Fibroblast of the aortic adventitia (primary cell): ENCODE measurements at places on chromosomes 4 and X.

DNA sequence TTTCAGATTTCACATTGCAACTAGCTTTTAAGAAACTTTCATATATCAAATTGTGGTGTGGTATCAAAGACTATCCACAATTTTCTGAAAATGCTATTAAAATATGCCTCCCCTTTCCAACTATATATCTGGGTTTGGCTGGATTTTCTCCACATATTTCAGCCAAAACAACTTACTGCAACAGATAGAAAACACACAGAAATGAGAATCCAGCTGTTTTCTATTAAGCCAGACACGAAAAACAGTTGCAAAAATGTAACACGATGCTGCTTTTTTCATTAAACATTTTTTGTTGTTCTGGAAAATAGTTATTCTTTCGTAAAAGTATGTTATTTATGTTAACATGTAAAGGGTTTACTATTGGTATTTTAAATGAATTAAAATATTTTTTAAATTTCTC lies 33.1 kb downstream of the DCTD start:
- peak; percentile 46 for DNase-seq

GRCh38 chrX:1582686-1583437 lies 8.5 kb upstream of the AKAP17A start:
- DNase-seq = no peak

- no peak for DNase-seq
These were observed 353.5 kb downstream of the ADGRL3 start for GRCh38 chr4:61553557-61554125.

GRCh38 chrX:128931071-128931470 lies 592.2 kb downstream of the SMARCA1 start:
- no peak for DNase-seq

GRCh38 chr4:45004326-45004725 lies 278.0 kb upstream of the GNPDA2 start:
- DNase-seq = no peak

DNA sequence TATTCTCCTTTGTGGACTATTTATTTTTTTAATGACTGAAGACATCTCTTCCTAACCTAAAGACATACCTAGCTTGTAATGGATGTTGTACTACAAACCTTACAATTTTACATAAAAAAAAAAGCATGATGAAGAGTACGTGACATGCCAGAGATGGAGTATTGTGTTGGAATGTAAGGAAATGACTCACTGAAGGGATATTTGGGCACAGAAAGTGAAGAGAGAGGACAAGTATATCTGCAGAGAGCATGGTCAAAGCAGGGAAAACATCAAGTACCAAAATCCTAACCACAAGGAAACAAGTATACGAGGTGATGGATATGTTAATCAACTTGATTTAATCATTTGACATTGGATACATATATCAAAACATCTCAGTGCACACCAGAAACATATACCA lies 1051.4 kb upstream of the PRKX start:
- no peak for DNase-seq

DNA sequence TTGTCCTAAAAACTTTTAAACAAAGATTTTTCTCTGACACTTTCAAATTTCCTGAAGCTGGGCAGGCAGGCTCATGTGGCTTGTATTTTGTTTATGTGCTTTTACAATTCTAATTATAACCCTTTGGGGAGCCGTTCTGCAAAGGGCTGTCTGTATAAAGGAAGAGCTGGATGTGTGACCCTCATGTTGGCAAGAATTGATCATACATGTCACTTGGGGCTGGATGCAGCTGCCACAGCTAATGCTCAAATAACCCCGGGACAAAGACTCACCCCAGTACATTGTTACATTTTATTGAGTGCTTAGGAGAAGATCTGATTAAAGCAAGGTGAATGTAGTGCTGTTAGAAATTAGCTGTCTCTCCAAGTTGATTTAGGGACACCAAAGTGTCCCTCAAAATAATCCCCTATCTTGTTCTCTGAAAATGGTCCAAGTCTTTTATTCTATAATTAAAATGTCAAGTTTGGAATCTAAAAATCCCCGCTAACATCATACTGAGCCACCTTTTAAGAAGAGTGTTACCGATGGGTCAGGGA lies 13.0 kb upstream of the DAPP1 start:
- no peak for DNase-seq

DNA sequence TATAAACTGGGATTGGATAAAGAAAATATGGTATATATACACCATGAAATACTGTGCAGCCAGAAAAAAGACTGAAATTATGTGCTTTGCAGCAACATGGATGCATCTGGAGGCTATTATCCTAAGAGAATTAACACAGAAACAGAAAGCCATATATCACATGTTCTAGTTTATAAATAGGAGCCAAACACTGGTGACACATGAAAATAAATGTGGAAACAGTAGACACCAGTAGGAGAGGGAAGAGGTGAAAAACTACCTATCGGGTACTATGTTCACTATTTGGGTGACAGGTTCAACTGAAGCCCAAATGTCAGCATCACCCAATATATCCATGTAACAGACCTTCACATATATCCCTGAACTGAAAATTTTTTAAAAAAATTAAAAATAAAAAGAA lies 725.1 kb downstream of the C4orf33 start:
- no peak for DNase-seq

- DNase-seq = no peak
These were observed 6.0 kb downstream of the AP1S2 start for GRCh38 chrX:15848576-15848975.
